ENCODE measurements at places on chromosomes 2 and 18. TPM values are rescaled to one million over a fixed set of nuclear protein-coding genes. Genes with fewer than 3 reads are reported as not detected.

SCN2A gene
- not detected for total RNA-seq

DCDC2C gene
- total RNA-seq, result not detected

LYPD6B gene
- total RNA-seq, result not detected

GPR45 gene
- total RNA-seq, result not detected

EML6 gene
- 42.5 TPM for total RNA-seq

ZBTB7C gene
- 12.3 TPM for total RNA-seq

MEIS1 gene
- 1.6 TPM for total RNA-seq

MOCOS gene
- total RNA-seq, result 0.82 TPM

RAB6C gene
- total RNA-seq, result not detected

TUBA4B gene
- not detected for total RNA-seq

NPHP1 gene
- total RNA-seq, result 4.2 TPM

ATP6V1C2 gene
- not detected for total RNA-seq

- no peak for DNase-seq
Observed at GRCh38 chr18:532018-532417, 31.5 kb upstream of the COLEC12 start.

DNA sequence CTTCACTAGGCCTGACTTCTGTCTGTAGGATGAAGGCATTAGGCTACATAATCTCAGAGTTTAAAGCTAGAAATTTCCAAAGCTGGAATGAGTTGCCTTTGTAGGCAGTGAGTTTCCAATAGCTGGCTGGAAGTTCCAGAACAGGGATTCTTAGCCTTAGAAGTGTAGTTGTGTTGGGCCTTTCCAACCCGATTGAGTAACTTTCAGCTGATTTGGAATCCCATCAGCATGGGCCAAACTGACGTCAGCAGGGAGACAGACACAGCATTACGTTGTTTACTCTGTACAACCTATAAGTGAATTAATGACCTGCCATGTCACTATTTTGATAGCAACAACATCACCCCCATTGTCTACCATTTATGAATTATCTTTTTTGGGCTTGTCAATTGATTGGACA lies 56.9 kb downstream of the SETBP1 start:
- DNase-seq, result peak; percentile 59

- peak; percentile 78 for DNase-seq
Observed at GRCh38 chr2:102826904-102827303, 65.1 kb downstream of the TMEM182 start.

DNA sequence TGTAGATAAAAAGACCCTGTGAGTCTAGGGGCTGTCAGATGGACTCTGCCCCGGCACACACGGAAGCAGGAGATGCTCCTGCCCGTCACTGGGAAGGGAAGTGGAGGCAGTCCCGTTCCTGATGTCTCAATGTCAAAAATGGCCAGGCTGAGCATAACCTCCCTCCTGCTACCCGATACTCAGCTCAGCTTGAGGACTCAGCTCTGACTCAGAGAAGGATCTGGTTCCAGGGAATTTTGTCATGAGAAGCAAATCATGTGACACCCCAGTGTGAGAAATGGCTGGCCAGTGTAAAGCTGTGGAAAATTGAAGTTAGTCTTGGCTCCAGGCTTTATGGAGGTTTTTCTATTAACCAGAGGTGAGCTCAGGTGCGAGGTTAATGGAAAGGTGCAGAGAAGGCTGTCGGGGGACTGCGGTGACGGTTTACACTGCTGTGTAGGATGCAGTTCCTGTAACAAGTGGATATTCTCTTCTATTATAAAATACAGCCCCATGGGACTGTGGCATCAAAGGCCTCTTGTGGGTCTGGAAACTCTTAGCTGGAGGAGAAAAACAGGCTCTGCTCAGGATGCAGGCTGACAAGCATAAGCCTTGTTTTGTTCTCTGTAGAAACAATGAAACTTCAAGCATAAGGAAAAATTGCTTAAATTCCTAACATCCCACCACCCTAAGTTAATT lies 24.7 kb upstream of the AGAP1 start:
- peak; percentile 59 for DNase-seq

DNA sequence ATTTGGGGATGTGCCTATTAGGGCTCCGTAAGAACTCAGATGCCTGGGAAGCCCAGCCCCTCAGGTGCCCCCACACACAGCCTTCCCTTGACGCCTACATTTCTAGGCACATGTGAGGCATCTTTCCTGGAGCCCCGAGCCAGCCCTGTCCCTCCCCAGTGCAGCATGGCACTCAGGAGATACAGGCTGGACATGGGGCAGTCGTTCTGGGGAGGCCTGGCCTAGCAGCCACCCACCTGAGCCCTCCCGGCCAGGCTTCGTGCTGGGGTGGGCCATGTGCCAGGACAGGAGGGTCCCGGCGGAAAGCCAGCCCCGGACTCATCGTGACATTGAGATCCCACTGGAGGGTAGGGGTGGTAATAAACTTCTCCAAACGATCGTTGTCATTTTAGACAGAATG lies 15.2 kb downstream of the BOK start:
- DNase-seq, result no peak

DNA sequence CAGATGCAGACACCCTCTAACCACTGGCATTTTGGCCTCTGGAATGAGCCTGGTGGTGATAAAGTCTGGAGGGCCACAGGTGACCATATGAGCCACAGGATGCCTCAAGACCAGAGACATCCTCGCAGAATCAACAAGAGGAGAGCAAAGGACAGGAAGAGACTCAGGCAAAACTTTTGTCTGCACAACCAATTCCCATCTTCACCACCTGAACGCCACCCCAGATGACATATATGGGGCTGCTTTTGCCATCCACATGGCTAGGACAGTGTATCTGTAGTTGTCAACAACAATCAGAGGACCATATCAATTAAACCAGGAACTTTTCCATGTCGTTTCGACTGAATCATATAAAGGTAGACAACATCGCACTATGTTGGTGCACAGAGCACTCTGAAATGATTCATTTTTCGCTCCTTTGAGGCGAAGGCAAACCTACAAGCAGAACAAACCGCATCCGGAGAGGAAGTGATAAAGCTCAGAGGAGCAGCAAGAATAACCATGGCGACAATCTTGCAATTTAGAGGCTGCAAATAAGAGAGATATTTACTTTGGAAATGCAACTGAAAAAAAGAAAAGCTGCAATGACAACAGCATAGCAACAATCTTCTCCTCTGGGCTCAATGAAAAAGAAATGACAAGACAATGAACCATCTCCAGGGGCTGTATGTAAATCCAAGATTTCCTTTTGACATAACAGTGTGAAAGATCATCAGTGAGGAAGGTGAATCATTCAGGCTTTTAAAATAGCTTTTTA lies 204.5 kb downstream of the ARL4C start:
- DNase-seq, result no peak

GRCh38 chr18:29588446-29589100 lies 1411.6 kb upstream of the CDH2 start:
- DNase-seq, result no peak

DNA sequence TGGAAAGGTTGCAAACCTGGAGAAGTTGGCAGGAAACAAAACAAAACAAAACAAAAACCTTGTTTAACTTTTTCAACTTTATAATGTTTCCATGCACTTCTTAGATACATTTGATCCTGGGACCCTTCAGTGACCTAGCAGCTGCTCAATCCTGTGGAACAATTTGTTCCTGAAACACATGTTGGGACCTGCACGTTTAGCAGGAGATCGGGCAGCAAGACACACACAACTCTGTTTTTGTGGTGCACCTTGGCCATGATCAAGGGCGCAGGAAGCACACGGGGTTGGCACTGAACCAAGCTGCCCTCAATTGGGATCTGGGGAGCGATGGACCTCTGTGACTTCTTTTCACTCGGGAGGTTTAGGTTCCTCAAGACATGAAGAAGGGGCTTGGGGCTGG lies 268.7 kb downstream of the LOXHD1 start:
- no peak for DNase-seq

DNA sequence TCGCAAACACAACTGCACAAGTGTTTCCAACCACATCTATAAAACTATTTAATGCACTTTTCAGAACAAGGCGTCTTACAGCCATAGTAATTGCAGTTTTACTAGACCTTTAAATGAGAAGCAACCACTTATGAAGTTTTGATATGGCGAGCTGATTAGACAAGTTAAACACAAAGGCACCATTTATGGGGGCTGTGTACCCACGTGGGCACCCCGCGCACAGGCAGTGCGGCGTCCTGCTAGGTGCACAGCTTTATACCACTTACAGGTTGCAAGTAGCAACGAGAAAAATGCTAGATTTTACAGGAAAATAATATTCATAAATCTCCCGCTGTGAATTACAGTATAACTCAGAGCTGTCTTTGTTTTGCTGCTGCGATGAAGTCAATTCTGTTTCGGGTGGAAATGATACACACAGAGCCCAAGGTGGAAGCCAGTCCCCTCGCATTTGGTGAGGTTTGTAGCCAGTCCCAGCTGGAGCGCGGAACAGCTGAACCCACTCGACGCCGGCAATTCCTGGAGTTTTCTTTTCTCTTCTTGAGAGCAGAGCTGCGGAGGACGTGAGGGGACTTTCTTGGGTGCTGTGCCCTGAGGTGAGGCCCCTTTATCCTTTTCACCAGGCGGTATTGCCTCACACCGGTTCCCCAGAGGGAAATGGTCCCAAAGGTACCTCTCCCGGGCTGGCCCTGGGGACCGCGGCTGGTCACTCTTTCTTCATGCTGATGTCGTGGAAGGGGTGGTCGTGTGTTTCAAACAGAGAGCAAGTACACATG lies 76.7 kb downstream of the PTGR3 start:
- DNase-seq, result no peak

GRCh38 chr18:80037869-80038630 lies 3.8 kb downstream of the RBFA start:
- DNase-seq, result no peak

DNA sequence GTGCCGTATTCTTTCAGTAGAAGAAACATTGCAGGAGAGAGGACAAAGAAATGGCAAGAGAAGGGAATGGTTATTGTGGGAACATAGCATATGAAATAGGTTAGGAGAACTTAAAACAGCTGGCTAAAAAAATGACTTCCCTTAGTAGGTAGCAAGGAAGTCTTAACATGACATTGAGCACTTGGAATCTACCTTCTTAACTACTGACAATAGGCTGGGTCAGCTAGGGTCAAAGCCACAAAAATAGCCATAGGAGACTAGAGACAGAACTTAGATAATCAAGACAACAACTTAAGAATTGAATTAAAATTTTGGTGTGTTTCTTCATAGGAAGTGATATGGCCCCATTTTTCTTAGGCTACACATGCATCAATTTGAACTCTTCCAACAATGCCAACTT lies 227.9 kb downstream of the TCF4 start:
- no peak for DNase-seq

DNA sequence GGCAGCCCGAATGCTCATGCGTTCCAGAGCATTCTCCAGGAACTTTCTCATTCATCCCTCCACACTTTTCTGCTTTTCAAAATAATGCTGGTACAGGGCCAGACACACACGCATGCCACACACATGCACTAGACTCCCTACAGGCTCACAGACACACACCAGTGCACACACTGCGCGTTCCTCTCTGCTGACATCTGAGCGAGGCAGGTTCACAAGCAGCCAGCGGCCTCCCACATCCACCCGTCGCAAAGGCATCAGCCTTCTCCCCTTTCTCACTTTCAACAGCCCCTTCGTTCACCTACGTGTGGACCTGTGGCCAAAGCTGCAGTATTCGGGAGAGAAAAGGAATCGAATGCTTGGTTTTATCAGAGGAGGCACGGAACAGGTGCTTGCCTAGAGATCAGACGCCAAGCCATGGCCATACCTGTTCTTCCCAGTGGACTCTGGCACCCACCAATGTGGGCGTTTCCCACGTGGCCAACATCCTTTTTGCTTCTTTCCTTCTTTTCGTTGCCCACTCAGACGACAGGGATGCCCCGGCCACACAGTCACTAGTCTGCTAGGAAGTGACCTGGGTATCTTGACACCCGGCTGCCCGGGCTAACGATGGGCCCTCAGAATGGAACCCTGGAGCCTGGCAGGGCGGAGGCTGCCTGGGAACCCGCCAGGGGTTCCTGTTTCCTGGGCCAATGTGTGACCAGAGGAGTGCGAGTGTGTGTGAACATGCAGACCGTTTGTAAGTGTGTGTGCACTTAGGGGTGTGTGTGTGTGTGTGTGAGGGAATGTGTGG lies 85.8 kb upstream of the ID2 start:
- no peak for DNase-seq

DNA sequence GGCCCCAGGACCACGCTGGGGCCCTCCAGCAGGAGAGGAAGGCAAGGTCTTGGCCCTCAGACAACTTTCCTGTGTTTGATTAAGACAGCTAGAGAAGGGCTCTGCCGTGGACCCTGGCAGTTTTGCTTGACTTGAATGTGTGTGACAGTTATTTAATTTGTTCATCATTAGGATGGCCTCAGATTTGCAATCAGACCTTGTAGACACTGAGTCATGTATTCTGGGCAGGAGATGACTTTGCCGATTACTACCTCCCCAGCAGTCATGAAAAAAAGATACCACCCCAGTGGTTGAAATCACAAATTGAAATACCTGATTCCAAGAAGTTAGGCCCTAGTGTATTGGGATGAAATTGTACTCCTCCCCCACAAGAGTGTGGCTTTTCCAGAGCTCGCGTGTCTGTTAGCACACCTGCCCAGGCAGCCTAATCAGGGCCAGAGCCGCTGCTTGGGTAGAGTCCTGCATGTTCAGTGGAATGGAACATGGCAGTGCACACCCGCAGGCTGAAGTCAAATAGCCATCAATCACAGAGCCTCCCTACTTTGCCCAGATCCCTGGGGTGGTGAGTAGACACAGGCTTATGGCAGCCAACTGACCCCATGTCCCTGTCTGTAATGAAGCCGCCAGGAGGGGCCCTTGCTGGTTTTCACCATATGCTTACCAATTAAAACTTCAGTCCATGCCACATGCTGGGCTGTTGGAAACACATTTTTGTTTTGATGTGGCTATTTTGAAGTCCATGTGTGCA lies 122.5 kb downstream of the TPGS2 start:
- no peak for DNase-seq

DNA sequence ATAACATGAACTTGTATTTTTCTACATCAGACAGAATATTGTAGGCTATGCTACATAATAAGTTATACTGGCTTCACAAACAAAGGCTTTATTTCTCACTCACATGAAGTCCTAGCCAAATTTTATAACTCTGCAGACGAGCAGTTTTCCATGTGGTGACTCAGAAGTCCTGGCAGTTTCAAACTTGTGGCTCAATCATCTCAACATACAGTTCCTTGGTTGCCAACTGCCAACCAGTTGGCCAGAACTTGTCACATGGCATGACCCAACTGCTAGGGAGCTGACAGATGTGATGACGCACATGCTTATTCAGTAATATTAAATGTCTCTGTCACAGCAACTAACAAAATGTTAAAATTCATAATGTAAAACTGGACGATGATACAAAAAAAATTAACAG lies 63.8 kb upstream of the ZC3H15 start:
- DNase-seq, result peak; percentile 40

DNA sequence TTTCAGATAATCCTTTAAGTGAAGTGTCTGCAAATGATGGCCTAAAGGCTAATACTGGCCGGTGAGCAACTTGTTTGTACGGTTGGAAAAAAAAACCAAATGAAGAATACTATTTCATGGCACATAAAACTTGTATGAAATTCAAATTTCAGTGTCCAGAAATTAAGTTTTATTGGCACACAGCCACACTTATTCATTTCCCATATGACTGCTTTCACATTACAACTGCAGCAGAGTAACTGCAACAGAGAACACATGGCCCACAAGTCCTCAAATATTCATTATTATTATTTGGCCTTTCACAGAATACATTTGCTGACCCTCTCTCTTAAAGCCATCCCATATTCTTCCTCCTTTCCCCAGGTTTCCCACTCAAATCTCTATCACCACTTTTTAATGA lies 1268.6 kb downstream of the LRP1B start:
- DNase-seq, result no peak
